ENCODE measurements at places on chromosomes 2 and 18.
A peak's percentile ranks its signal among the peaks of the same experiment; 100 is the strongest.

- DNase-seq = no peak
Measured at GRCh38 chr2:64738026-64738425, 84.3 kb upstream of the SERTAD2 start.

DNA sequence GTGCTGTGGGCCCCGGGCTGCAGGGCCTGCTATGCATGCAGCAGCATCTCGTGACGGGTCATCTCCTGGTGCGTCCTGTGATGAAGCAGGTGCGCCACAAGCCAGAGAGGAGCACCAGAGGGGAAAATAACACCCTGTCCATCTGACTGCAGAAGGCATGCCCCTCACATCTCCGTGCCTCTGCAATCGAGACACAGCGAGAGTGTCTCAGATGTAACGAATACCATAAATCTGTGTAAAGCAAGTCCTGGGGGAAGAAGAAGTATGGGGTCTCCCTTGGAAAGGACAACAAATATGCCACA lies 137.5 kb downstream of the PTGR3 start:
- DNase-seq = no peak

DNA sequence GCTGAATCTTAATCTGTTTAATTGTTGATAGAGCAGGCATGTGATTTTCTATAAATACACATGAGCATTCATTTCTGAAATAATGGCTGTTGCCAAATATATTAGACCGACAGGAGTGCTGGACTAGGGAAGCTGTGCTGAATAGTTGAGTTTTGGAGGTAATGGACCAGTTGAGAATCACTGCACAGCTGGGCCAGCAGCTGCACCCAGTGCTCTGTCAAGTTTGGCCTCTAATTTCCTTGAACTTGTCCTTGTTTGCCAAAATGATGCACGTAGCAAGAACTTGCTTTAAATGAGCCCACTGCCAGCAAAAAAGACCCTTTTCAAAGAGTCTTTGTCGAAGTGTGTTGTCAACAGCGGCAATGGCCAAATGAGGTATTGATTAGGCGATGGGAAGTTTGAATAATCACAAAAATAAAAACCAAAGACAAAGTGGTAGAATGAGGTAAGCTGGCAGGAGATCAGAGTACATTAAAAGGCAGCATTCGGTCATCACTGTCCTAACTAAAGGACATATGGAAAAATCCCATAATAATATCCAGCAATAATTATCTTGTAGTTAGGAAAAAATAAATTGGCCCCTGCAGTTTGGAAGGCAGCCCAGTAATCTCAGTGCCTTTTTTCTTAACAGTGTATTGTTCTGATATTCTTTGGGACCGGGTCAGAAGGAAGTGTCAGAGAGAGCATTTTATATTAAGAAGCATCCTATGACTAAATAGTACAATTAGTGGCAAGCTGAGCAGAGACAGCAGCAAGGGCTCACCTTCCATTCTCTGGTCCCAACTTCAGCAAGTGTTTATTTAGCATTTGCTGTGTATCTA lies 126.2 kb downstream of the RAPGEF4 start:
- DNase-seq = no peak

DNA sequence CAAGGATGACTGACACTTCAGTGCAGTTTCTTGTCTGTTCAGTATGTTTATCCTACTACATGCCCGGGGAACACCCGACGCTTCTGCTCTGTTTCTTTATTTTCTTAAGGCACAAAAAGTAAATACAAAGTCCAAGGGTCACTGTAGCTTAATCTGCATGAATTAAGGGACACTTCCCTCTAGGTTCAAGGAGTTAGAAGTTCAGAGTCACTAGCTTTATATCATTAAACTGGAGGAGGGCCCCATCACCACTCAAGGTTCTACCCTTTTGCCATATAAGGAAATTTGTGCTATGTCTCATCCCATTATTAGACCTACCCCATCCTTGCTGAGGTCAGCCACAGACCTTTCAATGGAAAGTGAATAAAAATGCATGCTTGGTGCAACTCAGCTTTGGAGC lies 27.6 kb upstream of the RMDN2 start:
- no peak for DNase-seq

- no peak for DNase-seq
Measured at GRCh38 chr2:38245114-38245641, 131.9 kb downstream of the ATL2 start.

DNA sequence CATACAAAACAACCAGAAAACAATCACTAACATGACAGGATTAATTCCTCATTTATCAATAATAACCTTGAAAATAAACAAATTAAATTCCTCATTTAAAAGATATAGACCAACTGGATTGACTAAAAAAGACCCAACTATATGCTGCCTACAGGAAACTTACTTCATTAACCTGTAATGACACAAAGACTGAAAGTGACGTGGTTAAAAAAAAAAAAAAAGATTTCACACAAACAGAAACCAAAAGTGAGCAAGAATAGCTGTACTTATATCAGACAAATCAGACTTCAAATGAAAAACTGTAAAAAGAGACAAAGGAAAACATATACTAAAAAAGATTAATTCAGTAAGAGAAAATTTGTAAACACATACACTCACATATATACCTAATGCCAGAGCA lies 201.2 kb downstream of the CCDC178 start:
- DNase-seq = no peak

DNA sequence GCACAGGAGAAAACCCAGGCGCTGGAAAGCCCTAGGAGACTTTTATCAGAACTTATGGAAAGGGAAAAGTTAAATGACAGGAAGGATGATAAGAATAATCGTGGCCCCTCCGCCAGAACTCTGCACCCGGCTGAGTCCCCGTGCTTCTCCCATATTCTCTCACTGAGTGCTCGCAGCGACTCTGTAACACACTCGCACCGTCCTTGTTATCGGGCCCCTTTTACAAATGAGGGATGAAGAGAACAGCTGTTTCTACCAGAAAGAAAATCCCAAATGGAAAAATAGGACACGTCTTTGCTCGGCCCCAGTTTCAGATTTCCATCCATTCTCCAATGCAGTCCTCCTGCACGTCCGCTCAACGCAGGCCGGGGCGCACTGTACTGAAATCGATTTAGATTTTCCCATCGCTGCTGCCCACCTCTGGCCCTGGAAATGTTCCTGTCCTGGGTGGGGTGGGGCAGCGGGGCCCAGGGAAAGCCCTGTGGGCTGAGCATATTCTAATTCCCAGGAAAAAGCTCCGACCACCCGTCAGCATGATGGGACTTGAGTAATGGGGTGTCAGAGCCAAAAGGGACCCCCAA lies 66.4 kb downstream of the KCNF1 start:
- DNase-seq = no peak

- DNase-seq = peak; percentile 81
Measured at GRCh38 chr2:37711831-37712230, 40.4 kb upstream of the CDC42EP3 start.

- no peak for DNase-seq
Measured at GRCh38 chr18:24189007-24189528, 50.2 kb downstream of the CABYR start.

DNA sequence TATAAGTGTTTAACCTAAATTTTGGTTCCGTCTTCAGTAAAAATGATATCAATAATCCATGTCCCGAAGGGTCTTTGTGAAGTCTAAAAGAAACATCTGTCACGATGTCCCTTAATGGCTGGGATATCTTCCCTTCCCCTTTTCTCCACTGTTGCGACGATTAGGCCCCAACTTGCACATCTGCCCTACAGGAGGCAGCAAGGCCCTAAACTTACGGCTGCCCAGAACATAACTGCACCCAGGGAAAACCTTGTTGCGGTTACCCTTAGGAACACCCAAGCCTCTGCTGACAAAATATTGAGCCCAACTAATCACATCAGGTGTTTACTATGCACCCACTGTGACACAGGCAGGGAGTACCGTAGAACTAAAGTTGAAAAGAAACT lies 1.3 kb upstream of the SMAD2 start:
- DNase-seq = peak; percentile 5

DNA sequence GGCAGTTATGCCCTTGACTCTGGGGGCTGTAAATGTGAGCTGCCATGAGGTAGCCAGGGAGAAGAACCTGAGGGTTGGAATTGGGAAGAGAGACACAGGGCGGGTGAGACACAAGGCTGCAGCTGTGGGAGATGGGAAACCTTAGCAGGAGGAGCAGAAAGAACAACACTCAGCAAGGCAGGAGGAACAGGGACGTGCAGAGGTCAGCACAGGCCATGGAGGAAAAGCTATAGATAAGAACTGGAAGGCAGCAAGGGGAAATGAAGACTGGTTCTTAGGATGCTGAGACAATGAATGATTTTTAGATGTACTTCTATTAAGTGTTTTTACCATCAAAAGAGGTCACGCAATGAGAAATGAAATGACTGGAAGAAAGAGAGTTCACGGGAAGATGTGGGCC lies 80.2 kb downstream of the USP40 start:
- no peak for DNase-seq

GRCh38 chr18:62386091-62386490 lies 61.0 kb downstream of the TNFRSF11A start:
- no peak for DNase-seq

DNA sequence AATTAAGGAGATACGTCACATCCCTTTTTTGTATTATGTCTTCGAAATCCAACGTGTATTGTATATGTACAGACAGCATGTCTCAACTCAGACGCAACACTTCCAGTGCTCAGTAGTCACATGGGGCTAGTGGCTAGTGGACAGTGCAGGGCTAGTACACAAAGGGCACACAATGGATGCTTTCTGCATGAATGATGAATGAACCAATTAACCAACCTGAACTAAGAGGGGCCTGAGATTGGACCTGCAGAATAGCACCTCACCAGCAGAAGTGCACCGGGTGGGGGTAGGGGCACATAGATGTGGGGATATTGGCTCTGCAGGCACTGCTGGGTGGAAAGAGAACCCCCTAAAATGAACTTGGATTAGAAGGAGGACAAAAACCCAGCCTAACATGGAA lies 20.7 kb downstream of the ST8SIA5 start:
- no peak for DNase-seq

DNA sequence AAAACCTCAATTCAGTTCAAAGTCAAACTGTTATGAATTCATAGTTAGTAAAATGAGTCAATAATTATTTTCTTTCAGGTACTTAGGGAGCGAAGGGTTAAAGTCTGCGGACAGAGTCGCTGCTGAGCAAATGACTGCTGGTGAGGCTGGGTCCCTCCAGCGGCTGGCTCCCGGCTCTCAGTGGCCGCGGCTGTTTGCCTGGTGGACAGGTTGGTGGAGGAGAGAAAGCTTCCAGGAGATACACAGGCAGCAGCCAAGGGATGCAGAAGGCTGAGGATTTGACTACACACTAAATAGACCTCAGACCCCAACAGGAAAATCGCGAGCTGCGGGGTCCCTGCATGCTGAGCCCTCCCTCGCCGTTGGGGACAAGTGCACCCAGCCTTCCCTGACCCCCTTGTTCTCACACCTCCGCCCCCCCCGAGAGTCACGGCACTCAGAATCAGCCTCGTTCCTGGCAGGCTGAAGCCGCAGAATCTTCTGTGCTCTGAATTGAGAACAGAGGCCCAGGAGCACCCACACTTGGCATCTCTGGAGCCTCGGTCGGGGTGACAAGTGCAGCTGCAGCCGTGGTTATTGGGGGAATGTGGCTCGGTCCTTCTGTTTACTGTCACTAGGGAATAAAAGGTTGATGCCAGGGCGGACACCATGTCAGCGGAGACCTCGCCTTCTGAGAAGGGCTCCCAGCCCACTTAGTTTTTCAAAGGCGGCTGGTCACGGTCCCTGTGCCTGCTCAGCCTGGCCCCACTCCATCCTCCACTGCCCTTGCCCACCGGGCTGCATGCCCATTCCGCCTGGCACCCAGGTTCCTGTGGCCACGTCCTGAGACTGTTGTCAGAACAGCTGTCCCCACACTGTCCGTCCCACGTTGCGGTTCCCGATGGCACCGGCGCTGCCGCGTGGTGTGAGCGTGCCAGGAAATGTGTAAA lies 74.0 kb downstream of the SLC66A2 start:
- no peak for DNase-seq

DNA sequence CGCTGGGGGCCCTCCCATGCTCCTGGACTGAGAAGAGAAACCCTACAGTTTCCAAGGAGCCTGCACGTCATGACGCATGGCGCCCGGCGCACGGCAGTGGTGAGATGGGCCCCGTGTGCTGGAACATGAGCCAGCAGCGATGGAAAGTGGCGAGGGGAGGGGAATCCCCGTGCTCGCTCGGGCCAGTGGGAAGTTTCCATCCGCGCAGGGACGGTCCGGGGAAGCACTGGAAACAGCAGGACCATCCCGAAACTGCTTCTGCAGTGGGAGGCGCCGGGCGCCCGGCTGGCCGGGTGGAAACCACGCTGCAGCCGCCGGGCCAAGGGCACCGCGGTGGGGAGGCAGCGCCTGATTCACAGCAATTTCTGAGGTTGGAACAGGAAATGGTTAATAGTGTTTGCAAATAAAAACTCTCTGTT lies 4.9 kb upstream of the PDCD1 start:
- DNase-seq = no peak

DNA sequence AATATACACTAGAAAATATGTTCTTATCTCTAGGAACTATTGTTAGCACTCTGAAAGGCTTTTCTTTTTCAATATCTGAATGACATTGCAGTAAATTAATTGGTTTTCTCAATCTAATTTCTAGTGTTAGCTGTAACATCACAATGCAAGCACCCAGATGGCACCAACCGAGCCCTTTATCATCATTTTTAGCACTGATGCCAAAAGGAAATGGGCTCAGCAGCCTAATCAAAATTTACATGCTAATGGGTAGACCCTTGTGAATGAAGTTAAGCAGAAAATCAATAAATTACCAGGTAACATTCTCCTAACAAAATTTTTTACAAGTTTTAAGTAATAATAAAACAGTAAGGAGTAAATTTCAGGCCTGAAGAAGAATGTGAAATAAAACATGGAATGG lies 53.5 kb upstream of the PGAP1 start:
- DNase-seq = no peak

GRCh38 chr18:35747894-35748472 lies 166.4 kb downstream of the GALNT1 start:
- no peak for DNase-seq

DNA sequence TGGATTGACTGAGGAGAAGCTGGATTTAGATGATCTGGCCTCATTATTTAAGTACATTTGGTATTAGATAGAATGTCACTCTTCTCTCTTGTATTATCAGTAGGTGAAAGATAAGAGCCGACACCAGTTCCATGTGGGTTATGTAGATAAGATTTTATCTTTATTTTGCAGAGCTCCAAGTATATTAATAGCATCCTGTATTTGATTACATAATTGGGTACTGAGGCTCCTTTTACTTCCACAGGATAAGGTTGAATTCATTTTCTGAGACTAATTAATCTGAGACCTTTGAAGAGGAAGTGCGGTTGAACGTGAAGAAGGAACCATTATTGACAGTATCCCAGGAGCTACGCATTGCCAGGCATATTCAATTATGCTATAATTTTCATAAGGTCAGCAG lies 32.8 kb upstream of the CD226 start:
- no peak for DNase-seq

All from SW 1271 (cell line).